Skeletal muscle tissue (tissue), 5 donors: ENCODE measurements at places on chromosomes 5 and 9. TPM values are rescaled to one million over a fixed set of nuclear protein-coding genes. Genes with fewer than 3 reads are reported as not detected.

NME5 gene
- total RNA-seq: not detected

UGT3A1 gene
- 12.5 TPM for total RNA-seq

NIPAL4 gene
- under 0.01 TPM for total RNA-seq

STPG3 gene
- not detected for total RNA-seq

ADCY2 gene
- 27.7 TPM for total RNA-seq

TICAM2 gene
- 2.6 TPM for total RNA-seq

C5 gene
- 9.9 TPM for total RNA-seq

FGF10 gene
- 4.7 TPM for total RNA-seq

ADAMTS6 gene
- total RNA-seq: 2.6 TPM

RASGEF1C gene
- total RNA-seq: 5.7 TPM

WNK2 gene
- 4.7 TPM for total RNA-seq

PPP1R2B gene
- total RNA-seq: not detected

CD180 gene
- total RNA-seq: 1.0 TPM

PCDHB13 gene
- total RNA-seq: 1.6 TPM

LCNL1 gene
- total RNA-seq: under 0.01 TPM

PCDHB4 gene
- 1.6 TPM for total RNA-seq

NRG2 gene
- 0.52 TPM for total RNA-seq

SEMA5A gene
- total RNA-seq: 25.1 TPM

TAF11L10 gene
- total RNA-seq: not detected

LRRC19 gene
- total RNA-seq: not detected

C9orf153 gene
- 1.6 TPM for total RNA-seq

SLC6A18 gene
- not detected for total RNA-seq

TAF11L5 gene
- not detected for total RNA-seq

ZFR gene
- total RNA-seq: 67.8 TPM

PCDHGA11 gene
- total RNA-seq: 6.8 TPM

NR4A3 gene
- 2.1 TPM for total RNA-seq

PRRT1B gene
- total RNA-seq: not detected

SHOC1 gene
- total RNA-seq: not detected

CDC20B gene
- total RNA-seq: not detected

CDH9 gene
- not detected for total RNA-seq

ARL15 gene
- total RNA-seq: 42.3 TPM

ENHO gene
- 4.2 TPM for total RNA-seq

LHX6 gene
- total RNA-seq: 2.1 TPM

TAF11L6 gene
- total RNA-seq: not detected

SAPCD2 gene
- 1.0 TPM for total RNA-seq
